ENCODE measurements at places on chromosomes 2 and 18.

GRCh38 chr18:48819276-48819675 is 131.5 kb downstream of the SMAD7 start:
- no peak for DNase-seq

GRCh38 chr2:180180511-180180910 is 173.4 kb upstream of the CWC22 start:
- DNase-seq: no peak

GRCh38 chr2:14634489-14635390 is 2.2 kb downstream of the LRATD1 start:
- DNase-seq: peak; percentile 94

- DNase-seq: peak; percentile 85
Observed at GRCh38 chr2:15561574-15562344, 625 bp upstream of the NBAS start.

DNA sequence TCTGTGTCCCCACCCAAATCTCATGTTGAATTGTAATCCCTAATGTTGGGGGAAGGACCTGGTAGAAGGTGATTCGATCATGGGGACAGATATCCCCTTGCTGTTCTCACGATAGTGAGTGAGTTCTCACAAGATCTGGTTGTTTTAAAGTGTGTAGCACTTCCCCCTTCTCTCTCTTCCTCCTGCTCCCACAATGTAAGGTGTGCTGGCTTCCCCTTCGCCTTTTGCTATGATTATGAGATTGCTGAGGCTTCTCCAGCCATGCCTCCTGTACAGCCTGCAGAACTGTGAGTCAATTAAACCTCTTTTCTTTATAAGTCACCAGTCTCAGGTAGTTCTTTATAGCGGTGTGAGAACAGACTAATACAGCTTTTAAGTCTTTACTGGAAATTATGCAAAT is 193.3 kb upstream of the RBBP8 start:
- no peak for DNase-seq

DNA sequence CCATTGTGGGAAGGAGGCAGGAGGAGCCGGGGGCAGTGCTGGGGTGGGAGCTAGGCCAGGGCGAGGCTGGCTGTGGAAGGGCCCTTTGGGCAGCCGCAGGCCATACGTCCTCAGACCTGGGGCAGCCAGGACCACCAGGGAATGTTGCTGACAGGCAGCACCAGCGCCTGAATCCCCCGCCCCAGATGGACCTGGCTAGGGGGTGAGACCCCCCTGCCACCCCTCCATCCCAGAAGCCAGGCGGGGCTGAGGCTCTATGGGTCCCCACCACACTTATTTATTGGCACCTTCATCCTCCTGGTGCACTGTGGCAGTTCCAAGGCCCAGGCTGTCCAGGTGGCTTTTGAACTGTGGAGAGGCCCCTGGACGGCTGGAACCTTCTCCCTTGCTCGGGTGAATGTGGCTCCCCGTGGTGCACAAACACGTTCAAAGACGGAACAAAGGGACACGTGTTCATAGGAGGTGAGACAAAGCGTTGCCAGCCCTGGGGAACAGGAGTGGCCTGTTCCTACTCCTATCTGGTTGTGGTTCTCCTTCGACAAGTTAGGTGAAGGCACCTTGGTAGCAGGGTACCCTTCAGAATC is 35.1 kb downstream of the RAMP1 start:
- no peak for DNase-seq

- no peak for DNase-seq
Observed at GRCh38 chr2:152447897-152448296, 112.9 kb downstream of the FMNL2 start.

- DNase-seq: peak; percentile 65
Observed at GRCh38 chr18:55587418-55588110, 428 bp downstream of the TCF4 start.

DNA sequence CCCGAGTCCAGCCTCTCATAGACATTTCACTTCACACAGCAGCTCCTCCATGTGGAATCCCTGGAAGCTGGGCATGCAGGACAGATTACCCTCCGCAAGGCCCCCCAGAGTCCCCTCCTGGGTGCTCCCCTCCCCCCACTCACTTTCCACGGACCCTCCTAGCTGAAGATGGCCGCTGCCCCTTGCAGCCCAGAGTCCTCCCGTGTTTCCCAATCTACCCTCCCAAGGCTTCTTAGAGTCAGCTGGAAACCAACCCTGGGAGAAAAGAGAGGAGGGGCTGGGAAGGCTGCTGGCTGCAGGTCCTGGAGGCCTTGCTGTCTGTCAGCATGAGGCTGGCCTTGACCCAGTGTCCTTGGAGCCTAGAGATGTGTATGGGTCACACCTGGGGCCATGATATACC is 49.0 kb upstream of the HAAO start:
- DNase-seq: no peak

GRCh38 chr2:73109431-73110167 is 3.1 kb downstream of the RAB11FIP5 start:
- no peak for DNase-seq

GRCh38 chr2:96225016-96225533 is 16.4 kb upstream of the STARD7 start:
- no peak for DNase-seq

DNA sequence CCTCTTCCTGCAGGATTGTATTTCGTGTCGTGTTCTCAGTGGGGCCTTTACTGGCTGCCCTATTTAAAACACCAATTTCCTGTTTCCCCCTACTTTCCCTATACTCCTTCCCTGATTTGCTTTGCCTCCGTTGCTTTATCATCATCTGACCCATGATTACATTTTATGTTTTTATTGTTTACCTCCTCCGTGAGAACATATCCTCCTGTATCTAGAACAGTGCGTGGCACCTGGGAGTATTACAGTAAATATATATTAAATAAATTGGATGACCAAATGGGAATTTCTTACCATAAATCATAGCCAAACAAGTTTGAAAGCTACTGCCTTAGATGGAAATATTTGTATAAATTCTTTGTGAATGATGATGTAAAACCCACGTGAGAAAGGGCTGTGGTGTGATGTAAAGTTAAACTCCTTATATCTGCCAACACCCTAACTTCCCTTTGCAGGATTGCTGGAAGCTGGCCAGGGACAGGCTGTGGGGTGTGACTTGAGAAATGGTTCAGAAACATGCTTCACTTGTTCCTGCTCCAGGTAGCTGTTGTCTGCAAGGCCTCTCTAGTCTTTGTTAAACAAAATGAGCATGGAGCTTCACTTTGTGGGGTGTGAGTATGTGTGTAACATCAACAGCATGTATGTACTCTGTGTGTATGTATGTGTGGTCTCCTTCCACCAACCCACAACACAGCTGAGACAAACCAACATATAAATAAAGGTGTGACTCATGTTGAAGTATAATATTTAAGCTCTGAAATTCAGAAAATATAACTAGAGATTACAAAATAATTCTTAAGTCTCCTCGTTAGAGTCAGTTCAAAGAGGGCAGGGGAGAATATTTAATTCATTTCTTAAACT is 40.3 kb downstream of the LHCGR start:
- no peak for DNase-seq

GRCh38 chr2:69196327-69197117 is 183.5 kb downstream of the ANTXR1 start:
- no peak for DNase-seq

GRCh38 chr2:2791606-2792005 is 460.5 kb upstream of the MYT1L start:
- DNase-seq: no peak

GRCh38 chr2:86485103-86485502 is 43.9 kb downstream of the KDM3A start:
- no peak for DNase-seq

DNA sequence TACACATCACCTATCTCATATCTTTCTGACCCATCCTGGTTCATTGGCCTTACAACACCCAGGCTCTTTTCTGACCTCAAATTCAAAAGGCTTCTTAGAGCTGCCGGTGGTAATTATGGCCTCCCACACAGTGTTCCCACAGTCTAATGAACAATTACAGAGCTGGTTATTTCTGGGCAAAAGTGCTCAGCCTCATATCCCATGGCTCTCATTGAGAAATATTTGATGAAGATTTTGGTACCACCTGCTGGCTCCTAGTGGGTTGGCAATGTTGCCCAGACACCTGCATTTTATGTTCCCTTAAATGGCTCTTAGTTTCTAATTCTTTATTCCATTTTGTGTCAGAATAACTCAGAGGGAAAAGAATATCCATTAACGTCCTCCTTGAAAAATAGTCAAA is 20.1 kb upstream of the SCYGR2 start:
- DNase-seq: no peak
